ENCODE measurements at places on chromosomes 1 and 21.

GRCh38 chr1:2135941-2136340 is 58.6 kb downstream of the FAAP20 start:
- no peak for DNase-seq

DNA sequence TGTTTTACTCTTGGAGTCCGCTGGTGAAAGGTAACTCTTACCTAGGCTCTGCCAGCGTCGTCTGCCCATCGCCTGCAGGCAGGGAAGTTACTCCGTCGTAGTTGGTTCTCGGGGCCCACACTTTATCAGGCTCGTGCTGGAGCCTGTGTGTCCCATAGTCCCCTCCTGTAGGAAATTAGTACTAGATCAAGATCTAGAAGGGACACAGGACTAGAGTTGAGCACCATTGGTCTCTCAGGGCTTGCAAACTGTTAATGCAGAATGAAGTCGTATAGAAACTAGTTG is 940 bp downstream of the SRRM1 start:
- DNase-seq = no peak

GRCh38 chr1:2232916-2233438 is 4.9 kb downstream of the SKI start:
- DNase-seq = no peak

DNA sequence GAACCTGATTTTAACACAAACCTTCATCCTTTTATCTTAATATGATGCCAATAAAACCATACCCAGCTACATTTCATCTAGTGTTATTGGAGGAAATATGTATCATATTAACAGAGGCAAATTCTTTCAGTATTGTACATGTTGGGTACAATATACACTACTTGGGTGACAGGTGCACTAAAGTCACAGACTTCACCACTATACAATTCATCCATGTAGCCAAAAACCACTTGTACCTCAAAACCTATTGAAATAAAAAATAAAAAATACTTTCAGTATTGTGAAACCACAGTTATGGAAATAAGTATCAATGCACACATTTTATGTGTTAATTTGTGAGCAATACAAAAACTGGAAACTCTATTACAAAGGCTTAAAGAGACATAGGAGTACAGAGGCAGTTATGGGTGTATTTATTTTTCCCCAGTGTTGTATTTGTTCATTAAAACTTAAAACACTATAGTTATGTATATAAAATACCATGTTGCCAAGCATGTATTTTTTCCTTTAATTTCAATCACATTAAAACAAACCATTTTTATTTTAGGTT is 25.1 kb upstream of the GPR88 start:
- no peak for DNase-seq

- no peak for DNase-seq
These were observed 31.4 kb downstream of the FAAP20 start for GRCh38 chr1:2163205-2163604.

GRCh38 chr1:157540852-157541251 is 11.5 kb downstream of the FCRL5 start:
- no peak for DNase-seq

GRCh38 chr1:245133995-245134715 is 20.6 kb upstream of the KIF26B start:
- no peak for DNase-seq

DNA sequence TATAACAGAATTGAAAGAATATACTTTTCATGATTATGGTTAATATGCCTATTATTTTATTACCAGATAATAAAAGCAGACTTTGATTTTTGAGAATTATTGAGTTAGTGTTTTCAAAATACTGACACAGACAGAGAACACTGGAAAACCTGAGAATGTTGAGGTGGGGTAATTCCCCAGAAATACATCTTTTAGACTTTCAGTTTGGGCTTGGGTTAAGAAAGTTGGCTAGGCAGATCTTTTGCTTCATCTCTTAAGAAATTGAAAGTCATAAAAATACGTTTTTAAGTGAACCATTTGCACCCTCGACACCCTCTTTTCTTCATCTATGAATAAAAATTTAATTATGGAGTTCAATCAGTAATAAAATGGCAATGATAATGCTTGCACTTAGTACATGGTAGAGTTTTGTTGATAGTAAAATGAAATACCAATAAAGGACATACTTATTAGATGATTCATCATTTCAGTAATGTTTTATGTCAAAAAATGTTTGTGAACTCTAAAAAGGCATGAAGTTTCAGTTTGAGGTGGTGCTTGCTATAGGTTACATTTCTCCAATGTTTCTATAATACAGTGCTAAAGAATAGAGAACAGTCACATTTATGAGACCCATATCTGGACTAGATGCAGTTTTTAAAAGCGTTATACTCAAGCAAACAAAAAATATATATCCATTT is 1.9 kb upstream of the SAMSN1 start:
- no peak for DNase-seq

DNA sequence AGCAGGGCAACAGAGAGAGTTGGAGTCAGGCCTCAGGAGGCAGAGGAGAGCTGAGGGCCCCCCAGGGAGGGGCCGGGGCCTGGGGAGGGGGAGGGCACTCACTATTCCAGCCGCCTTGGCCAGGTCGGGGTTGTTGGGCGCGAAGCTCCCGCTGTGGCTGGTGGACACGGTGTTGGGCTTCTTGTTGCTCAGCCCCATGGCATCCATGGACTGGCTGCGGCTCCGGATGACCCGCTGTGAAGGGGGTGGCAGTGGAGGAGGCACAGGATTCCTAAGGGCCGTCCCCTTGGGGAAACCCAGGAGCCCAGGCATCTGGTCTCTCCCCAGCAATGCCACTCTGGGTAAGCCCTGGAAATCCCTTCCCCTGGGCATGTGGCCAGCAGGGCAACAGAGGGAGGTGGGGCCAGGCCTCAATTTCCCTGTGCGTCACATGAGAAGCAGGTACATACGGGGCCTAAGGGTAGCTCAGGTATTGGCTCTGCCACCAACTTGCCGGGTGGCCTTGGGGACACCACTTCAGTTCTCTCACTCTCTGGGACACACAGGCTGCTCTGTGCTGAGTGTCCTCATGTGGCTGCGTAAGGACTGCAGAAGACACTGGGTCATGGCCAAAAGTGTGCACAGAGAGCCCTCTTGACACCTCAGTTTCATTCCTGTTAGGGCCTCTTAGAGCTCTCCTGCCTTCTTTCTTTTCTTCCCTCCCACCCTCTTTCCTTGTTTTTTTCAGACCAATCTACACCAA is 63.0 kb downstream of the RAP1GAP start:
- DNase-seq = no peak

DNA sequence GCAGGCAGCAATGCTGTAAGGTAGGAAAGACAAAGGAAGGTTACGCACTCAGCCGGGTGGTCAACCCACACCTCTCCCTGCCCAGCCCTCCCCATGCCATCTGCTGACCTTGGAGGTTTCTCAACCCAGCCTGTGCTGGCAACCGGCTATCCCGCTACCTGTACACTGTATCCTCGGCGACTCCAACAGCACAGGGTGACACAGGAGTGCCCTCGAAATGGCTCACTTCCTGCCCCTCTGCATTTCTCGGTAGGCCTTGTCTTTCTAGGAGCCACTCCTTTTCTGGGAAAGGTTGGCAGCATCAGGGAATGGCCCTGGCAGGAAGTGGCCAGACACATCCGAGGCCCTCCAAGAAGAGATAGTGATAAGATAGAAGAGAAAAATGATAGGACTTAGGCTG is 124.0 kb downstream of the PROX1 start:
- DNase-seq = no peak

DNA sequence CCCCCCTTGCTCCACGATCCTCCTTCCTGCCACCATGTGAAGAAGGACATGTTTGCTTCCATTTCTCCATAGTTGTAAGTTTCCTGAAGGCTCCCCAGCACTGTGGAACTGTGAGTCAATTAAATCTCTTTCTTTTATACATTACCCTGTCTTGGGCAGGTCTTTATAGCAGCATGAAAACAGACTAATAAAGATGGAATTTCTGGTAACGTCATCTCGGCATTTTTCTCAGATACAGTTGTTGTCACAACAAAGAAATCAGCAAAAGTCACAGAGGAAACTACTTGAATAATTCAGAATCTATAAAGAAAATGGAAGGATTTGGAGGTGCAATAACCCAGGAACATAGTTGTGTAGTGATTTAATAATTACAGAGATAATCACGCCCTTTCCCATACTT is 4.4 kb downstream of the APCS start:
- DNase-seq = no peak

DNA sequence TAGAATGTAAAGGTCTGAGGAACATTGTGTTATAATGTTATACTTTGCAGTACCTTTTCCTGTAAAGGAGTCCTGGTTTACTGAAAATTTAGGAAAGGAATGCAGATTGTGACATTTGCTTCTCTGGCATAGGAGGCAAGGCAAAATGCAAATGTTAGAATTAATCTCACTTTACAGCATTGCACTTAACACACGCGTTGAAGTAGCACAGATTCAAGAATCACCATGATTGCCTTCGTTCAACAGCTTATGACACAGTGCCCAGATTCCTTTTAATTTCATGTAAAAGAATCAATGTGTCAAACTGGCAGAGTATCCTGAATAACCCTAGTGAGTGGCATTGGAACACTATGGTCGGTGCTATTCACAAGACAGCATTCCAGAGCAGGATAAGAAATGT is 47.4 kb downstream of the RGS7 start:
- no peak for DNase-seq

- DNase-seq = no peak
These were observed 137.5 kb downstream of the HS2ST1 start for GRCh38 chr1:87051965-87052364.

GRCh38 chr1:182050481-182051448 is 10.7 kb downstream of the ZNF648 start:
- no peak for DNase-seq

- no peak for DNase-seq
These were observed 13.9 kb upstream of the TMEM222 start for GRCh38 chr1:27307874-27308598.

- no peak for DNase-seq
These were observed 86.8 kb downstream of the TEX35 start for GRCh38 chr1:178599745-178600144.

DNA sequence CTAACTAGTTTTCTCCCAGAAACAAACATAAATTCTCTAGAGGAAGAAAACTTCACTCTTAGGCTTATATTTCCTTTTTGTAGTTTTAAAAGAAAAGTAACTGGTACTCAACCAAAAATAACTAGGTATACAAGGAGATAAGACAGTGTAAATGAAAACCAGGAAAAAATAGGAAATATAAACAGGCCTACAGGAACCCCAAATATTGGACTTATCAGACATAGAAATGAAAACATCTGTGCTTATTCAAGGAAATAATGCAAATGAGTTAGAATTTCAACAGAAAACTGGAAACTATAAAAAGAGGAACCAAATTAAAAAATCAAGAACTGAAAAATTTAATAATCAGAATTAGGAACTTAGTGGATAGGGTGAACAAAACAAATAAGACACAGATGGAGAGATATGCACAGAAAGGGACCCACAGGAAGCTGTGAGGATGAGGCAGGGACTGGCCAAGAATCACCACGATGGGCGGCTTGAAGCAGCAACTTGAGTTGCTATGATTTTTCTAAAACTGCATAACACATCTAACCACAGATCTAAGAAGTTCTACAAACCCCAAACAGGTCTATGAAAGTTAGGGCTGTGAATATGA is 67.5 kb upstream of the ACTRT2 start:
- no peak for DNase-seq

DNA sequence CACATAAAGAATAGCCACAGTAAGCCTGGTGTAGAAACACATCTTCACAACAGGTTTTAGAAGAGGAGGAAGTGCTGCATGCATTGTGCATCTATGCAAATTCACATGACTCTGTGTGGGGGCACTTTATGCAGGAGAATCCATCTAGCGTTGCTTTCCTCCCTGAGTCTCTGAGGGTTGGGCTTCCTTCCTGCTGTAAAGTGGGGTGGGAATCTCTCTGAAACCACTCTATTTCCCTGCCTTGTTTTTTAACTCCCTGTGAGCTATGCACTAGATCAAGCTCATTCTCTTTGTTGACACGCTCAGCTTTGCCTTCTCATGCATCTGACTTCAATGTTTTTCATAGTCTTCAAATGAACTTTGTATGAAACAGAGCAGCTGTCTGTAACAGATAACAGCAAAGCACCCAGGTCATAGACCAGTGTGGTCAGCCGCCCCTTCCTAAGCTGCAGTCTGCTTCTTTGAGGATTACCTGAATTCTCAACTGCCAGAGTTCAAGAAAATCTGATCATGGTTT is 102.7 kb upstream of the DPH5 start:
- no peak for DNase-seq

DNA sequence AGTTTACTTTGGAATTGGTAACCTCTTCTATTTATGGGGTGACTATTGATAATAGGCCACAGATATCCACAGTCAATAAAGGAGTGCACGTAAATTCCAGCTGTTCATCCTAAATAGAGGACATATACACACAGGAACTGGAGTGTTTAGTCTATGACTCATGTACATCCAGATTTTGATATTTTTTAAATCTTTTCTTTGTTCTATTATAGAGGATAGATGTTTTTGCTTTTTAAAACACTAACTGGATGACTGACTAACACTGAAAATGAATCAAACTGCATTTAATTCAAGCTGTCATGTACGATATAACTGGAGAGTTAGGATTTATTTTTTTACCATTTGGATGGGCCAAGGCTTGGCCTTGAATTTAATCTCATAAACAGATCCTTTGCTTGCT is 45.9 kb downstream of the RGL1 start:
- no peak for DNase-seq

GRCh38 chr21:36705679-36706481 is 7.0 kb downstream of the SIM2 start:
- no peak for DNase-seq

DNA sequence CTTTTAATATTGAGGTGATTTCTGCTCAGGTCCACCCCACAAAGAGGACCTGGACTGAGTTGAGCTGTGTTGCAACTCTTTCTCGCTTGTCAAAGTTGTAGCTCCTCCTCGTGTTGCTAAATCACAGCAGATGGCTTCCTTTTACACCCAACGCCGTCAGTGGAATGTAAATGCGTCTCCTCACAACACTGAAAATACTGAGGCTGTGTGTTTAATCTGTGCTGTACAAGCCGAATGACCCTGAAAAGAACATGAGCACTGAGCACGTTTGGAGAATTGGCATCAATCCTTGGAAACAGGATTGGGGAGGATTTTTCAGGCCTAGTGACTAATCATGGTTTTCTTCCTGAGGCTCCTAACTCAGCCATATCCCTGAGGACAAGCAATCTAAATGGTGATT is 196.0 kb downstream of the CRB1 start:
- DNase-seq = no peak

DNA sequence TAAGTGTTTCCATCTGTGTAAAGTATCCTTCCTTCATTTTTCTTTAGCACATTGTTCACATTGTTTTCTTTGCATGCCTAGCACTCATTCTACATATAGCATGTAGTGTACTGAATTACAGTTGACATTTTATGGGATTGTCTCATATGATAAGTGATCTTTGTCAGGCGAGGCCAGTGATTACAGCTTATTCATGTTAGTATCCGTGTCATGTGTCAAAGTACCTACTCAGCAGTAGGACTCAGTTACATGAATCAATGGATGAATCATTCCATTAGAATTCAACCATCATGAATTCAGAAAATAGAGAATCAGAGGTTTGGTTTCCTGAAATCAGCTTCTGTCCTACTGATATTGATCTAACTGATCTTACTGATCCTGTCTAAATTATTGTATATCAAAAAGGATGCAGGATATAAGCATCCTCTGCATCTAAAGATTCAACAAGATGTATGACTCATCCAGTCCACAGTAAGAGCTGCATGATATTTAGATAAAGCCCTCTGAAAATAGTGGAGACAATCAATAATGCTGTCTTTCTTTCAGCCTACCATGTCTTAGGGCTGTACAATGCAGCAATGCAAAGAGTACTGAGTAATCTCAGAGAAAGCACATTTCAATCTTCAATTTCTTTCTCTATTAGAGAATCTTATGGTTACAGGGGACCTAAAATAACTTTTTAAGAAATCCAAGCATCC is 20.7 kb upstream of the HRNR start:
- DNase-seq = no peak

Data from stimulated activated CD4-positive, alpha-beta T cell treated with anti-CD3 and anti-CD28 coated beads, Interleukin-1b, Interleukin-23, amount 100 ng/mL, for 48 hours (primary cell).